GM10248 (cell line): ENCODE measurements at places on chromosomes 11 and 22.

- DNase-seq: no peak
These were observed 27.8 kb upstream of the SLC25A1 start for GRCh38 chr22:19206287-19206686.

DNA sequence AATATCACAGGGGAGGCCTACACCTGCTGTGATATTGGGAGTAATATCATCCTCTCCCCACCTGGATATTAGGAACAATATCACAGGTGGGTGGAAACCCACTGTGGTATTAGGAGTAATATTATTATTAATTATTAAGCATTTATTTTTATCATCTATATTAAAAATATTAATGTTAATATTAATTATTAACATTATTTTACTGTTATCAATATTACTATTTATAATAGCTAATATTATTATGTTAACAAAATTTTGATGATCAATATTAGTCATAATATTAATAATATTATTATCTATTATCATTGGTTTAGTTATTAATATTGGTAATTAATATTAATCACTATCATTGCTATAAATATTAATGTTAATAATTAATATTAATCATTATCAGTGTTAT is 161.1 kb upstream of the API5 start:
- DNase-seq: no peak

DNA sequence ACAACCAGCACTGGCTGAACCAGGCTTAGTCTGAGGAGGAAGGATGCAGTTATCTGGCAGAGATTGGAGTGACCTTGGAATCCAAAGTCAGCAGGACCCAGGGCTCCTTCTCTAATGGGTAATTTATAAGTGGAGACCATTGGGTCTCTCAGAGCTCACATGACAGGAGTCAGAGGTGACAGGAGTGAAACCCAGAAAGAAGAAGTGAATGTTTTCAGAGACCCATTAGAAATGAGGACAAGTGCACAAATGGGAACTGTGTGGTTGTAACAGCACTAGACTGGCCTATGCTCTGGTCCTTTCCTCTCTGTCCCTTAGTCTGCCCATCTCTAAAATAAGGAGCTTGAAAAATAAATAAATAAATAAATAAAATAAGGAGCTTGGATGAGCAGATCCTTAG is 107.4 kb downstream of the SERGEF start:
- peak; percentile 55 for DNase-seq

- no peak for DNase-seq
These were observed 39.3 kb upstream of the SORL1 start for GRCh38 chr11:121412711-121413415.

DNA sequence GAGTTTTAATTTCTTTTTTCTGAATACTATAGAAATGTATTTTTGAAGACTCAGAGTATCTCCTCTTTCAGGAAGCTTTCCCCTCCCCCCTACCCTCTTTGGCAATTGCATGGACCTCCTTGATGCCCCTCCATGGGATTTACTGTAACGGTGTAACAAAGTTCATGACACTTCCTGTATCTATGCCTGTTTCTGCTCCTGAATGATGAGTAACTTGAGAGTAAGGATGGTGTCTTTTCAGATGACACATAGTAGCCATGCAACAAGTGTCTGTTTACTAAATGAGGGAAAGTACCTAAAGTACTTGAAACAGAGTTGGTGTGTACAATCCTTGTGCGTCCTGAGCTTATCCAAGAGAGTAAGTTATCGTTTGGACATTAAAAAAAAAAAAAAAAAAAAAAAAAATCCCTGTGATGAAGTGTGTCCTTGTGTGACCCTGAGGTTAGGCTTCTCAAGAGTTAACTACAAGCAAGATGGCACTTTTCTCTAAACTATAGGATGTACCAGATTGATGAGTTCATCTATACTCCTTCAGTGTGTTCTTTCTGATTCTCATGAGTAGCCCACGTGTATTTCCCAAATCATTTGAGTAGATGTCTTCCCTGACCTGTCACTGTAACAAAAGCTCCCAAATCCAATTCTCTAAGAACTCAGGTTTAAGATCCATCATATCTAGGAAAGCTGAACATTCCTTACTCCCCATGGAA is 7.4 kb downstream of the ETS1 start:
- peak; percentile 55 for DNase-seq

GRCh38 chr11:117392001-117392690 is 64.5 kb downstream of the CEP164 start:
- DNase-seq: no peak

DNA sequence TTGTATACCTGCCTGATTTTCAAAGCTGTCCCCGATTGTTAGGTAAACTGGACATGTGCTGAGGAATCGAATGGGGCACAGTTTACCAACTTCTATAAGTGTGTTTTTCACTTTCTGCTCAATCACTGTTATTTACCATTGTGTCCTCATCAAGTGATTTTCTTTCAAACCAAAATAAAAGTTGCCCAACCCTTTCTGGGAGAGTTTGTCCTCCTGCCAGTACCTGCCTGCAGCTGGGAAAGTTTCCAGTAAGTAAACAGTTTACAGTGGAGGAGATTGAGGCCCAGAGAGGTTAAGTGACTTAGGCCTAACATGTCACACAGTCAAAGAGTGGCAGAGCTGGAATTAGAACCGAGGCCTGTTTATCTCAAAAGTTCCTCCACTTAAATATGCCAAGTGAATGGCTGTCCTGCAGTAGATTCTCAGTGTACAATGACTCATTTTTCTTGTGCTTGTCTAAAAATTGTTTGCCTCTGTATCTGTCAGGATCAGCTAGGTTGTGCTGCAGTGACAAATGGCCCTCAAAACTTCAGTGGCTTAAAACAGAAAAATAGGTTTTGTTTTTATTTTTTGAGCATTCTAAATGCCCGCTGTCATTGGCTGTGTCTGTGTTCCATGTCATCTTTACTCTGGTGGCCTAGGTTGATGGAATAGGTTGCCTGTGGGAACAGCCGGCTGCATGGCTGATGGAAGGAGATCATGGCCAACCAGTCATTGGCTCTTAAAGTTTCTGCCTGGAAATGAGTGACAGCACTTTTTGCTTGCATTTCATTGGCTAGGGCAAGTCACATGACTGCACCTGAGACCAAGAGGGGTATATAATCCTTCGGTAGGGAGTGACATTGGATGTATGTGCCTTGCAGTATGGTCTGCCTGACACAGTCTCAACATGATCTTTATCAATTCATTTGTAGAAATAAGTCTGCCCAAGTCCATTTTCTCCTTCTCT is 61.8 kb upstream of the CRYBB3 start:
- no peak for DNase-seq

- no peak for DNase-seq
These were observed 561 bp downstream of the FXYD2 start for GRCh38 chr11:117823946-117824420.

DNA sequence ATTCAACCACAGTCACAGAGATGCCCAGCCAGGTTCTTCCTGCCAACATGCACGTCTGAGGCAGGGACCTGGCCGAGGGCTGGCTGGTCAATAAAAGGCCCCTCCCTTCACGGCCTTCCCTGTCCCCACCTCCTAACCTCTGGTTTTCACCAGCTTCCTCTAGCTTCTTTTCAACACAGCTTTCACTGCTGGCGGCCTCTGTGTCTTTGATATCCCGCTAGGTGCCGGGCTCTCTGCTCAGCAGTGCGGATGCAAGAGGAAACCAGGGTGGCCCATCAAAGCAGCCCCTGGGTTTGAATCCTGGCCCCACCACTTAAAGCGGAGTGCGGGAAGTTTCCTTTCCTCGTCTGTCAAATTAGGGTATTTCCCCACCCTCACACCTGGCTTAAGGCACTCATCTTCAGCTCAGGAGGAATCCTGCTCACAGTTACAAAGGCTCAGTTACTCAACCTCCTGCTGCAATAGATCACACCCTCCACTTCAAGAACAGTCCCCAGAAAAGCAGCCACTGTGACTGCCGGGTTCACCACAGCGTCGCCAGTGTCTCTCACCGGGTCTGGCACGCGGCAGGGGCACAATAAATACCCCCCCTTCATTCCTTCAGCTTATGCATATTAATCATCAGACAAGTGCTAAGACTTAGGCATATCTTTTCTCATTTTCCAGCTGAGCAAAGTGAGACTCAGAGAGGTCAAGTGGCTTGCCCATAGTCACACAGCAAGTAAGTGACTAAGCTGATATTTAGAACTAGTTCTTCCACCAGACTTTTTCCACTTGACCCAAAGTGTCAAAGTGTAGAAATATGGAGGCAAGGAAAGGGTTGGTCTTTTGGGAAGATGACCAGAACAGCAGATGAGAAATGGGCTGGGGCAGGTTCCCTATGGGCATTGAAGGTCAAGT is 45.7 kb downstream of the TXN2 start:
- peak; percentile 71 for DNase-seq

GRCh38 chr11:100930185-100930778 is 199.3 kb downstream of the PGR start:
- DNase-seq: peak; percentile 7

- no peak for DNase-seq
These were observed 413.6 kb downstream of the OPCML start for GRCh38 chr11:133118563-133119268.

- no peak for DNase-seq
These were observed 788 bp downstream of the CD82 start for GRCh38 chr11:44565953-44566949.

DNA sequence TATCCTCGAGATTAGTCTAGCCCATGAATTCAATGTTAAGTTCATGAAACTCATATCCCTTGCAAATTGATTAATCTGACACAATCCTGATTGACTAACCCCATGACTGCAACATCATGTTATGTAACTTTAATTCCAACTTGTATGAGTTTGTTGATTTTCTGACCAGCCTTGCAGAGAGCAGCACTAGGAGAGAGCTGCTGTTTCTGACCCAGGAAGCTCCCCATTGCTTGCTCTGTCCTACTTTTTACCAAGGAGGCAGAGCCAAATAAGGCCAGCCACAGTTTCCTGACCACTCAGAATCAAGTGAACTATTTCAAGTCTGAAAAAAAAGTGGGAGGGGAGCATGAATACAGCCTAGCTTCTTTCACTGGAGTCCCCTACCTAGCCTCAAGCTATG is 13.2 kb downstream of the MPZL3 start:
- DNase-seq: no peak

GRCh38 chr22:33005476-33005875 is 52.7 kb downstream of the SYN3 start:
- no peak for DNase-seq

DNA sequence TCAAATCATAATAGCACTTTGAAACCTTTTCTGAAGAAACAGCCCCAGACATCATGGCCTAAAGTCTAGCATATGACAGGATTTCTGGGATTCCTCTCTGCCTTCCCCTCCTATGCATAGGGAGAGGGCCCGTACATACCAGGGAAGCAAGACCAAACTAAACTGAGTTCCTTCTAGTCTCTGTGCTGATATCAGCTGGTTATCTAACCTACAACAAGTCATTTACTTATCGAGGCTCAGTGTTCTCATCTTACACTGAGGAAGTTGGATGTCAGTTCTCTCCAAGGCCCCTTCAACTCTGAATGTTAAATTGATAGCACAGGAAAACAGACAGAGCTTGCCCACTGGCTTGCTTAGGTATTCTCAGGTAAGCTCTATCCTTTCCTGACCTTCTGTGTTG is 17.0 kb upstream of the GRIK4 start:
- DNase-seq: no peak

DNA sequence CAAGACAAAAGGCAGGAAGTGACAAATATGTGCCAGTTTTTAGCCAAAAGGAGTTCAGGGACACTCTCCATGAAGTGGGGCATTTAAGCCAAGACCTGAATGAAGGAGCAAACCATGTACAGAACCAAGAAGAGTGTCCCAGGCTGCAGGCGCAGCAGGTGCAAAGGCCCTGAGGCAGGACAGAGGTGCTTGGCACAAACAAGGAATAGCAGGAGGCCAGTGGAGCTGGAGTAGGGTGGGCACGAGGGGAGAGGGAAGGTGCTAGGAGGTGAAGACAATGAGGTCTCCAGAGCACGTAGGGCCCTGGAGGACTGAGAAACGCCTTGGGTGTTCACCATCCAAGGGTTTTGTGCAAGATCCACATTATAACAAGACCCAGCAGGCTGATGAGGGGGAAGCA is 474.1 kb downstream of the MN1 start:
- no peak for DNase-seq

DNA sequence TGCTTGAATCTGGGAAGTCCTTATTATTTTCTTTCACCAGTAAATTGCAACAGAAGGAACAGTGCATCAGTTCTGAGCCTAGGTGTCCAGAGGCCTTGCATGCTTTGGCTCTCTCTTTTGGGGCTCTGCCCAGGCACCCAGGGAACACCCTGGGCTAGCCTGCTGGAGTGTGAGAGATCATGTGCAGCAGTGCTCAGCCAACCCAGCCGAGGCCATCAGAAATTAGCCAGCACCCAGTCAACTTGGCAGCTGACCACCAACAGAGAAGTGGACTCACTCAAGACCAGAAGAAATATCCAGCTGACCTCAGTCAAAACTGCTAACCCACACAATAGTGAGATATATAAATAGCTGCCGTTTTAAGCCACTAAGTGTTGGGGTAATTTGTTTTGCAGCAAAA is 11.2 kb upstream of the P4HA3 start:
- no peak for DNase-seq

GRCh38 chr22:42068291-42068690 is 2.3 kb downstream of the NAGA start:
- no peak for DNase-seq

DNA sequence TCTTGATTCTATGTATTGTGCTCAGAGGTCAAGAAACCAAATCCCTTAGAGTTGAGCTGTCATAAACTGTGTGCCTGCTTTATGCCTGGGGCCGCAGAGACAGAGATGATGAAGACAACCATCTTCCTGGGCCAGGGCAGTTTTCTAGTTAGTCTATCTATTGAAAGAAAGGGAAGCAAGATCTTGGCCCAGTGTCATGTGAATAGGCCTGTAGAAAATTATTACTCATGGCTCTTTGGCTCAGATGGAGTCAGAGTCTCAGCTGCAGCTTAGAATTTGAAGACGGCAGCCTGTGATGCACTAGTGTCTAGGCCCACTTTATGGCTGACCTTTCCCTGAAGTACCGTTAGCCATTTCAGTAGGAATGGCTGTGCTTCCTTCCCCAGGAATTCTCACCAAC is 112.0 kb downstream of the DBX1 start:
- no peak for DNase-seq

DNA sequence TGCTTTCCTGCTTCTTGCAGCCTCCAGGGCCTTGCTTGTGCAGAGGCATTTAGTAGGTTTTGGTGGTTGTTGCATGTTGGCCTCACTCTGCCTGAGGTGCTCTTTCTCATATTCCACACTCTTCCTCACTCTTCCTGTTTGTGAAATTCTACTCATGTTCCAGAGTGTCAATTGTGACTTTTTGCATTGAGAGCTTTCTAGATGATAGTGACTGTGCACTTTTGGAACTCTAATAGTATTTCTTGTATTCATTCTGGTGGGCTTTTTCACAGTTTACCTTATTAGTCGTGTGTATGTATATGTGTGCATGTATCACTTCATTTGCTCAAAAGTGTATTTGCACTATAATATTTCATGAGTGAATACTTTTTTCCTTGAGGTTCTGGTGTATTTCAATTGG is 11.3 kb downstream of the HSD17B12 start:
- DNase-seq: no peak

DNA sequence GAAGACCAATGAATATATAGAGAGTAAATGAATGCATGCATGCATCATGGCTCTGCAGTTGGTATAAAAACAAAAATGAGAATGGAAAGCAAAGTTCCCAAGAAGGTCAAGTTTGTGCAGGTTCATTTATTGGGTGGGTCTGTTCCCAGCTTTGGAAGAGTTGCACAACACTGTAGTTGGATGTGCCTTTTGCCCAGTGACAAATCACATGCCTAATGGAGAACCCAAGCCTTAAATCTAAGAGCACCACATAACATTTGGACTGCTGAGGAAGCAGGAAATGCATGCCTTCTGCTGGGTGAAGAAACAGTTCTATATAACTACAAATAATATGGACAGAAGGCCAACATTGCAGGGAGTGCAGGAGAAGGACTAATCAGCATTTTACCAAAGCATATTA is 30.6 kb downstream of the PRCP start:
- no peak for DNase-seq
